ENCODE measurements at places on chromosomes 12 and 14.
A peak's percentile ranks its signal among the peaks of the same experiment; 100 is the strongest.

DNA sequence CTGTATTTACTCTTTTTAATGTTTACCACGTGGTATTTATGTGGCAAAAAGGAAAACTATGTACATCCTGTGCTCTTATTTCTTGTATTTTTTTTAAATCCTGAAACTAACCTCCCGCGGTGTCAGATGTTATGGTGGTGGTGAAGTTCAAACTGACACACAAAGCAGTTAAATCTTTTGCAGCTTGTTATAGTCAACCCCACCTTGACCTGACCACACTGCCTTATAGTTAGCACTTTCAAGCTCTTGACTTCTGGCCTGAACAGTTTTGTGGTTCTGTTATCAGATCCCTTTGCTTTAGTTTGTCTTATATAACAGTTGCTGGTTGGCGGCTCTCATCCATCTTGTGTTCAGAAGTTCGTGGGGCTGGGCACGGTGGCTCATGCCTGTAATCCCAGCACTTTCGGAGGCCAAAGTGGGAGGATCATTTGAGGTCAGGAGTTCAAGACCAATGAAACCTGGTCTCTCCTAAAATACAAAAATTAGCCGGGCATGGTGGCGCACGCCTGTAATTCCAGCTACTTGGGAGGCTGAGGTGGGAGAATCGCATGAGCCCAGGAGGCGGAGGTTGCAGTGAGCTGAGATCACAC lies 2.1 kb downstream of the UNG start:
- DNase-seq, result no peak

DNA sequence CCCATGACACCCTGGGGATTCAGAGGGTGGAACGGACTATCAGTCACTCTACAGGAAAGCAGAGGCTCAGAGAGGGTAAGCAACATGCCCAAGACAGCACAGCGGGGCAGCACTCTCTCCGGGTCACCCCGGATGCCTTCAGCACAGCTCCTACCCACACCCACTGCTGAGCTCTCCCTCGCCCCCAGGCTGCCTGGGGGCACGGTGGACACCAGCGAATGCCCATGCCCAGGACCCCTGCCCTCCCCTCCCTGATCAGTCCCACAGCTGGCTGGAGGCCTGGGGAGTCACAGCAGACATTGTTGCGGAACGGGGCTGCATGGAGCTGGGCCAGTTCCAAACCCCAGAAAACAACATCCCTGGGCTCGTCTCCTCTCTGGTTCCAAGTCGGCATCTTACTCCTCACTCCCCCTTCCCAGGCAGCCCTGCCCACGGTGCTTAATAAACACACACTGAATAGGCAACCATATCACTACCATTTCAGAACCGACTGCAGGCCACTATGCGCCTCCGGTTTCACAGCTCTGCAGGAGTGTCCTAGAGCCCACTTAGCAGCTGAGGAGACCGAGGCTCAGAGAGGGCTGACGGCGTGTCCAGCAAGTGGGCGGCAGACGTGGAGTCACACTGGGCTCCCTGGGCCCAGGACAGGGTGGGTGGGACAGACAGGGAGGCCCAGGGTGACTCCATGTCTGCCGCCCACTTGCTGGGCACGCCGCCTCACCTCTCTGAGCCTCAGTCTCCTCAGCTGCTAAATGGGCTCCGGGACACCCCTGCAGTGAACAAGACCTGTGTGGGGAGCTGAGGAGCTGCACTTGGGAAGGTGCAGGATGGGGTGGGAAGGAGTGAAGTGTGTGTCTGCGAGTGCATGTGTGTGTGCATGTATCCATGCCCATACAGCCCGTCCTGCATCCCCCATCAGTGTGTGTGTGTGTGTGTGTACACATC lies 27.0 kb downstream of the CCDC85C start:
- no peak for DNase-seq

DNA sequence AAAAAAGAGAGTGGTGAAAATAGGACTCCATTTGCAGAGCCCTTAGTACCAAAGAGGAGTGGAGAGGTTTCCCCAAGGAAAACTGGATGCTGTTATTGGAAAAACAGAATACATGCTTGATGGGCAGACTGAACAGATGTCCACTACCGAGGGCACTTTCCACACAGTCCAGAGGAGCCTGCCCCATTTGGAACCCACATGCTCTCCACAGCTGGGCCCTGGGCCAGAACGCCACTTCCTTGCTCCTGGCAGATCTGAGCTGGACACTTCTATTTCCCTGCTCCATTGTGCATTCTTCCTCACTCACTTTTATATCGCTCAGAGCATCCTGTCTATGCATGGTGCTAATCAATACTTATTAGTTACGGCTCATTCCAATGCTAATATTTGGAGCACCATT lies 249.9 kb downstream of the SLC15A4 start:
- DNase-seq, result no peak

DNA sequence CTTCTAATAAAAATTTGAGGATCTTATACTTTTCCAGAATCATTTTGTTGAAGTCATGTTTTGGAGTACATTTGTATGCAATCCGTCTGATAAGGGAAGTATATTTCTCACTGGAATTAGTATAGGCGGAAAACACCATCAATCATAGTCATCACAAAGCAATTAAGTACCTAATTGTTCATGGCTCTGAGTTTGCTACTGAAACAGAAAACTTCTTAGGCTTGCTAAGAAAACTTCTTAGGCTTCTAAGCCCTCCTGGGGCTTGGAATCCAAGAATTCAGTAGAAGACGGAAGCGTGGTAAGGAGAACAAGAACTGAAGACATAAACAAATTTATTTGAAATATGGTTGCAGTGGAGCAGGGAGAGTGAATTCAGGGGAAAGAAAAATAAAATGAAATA lies 636.3 kb downstream of the DIO2 start:
- no peak for DNase-seq

DNA sequence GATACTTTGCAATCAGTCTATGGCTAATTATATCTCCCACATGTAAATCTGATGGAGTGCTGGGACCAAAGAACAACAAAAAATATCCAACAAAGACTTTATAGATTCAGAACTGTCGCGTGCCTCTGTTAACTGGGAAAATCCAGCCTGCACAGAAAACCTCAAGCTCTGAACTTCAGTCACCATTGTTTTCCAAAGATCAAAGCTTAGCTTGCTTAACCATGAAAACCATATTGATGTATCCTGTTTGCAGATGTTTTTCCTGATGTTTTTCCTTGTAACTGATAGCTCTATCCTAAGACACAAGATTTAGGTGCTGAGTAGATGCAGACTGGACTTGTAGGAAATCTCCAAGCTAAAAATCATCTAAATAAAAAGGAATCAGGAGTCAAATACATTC lies 163.7 kb downstream of the GXYLT1 start:
- no peak for DNase-seq

DNA sequence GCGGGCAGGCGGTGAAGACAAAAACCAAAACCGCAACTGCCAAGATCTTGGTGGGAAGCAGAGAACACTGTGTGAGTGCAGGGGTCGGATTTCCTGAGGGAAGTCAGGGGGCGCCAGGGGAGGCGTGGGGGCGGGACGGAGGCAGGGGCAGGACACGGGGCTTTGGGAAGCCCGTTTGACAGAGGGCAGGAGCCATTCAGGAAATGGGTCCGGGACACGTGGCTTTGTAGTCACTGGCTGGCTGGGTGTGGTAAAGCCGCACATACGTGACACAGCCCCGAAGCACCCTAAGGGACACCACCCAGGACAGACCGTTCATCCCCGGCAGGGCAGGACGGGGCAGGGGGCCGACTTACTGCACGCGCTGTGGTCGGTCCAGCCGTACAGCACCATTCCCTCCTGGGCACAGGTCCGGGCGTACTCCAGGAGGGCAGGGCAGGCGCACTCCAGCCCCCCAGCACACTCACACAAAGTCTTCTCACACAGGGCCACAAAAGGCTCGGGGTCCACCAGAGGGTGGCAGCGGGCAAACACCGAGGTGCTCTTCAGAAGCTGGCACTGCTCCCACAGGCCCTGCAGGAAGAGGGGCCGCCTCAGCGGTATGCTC lies 49.4 kb downstream of the VWF start:
- DNase-seq, result no peak

DNA sequence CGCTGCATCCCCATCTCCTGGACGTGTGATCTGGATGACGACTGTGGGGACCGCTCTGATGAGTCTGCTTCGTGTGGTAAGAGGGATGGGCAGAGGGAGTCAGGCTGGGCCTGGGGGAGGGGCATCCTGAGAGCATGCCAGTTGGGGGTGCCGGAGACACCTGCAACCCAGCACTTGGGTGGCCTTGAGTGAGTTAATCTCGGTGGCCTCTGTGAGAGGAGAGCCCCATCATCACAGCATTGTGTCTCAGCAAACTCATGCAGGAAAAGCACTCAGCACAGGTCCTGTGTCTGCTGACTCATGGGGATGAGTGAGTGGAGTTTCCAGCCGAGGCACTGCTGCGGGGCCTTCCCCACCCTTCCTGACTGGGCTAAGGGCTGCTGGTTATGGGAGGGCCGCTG lies 19.6 kb upstream of the LRP1-AS start:
- DNase-seq, result no peak

GRCh38 chr14:93706360-93706955 lies 81.8 kb downstream of the PRIMA1 start:
- DNase-seq, result no peak

DNA sequence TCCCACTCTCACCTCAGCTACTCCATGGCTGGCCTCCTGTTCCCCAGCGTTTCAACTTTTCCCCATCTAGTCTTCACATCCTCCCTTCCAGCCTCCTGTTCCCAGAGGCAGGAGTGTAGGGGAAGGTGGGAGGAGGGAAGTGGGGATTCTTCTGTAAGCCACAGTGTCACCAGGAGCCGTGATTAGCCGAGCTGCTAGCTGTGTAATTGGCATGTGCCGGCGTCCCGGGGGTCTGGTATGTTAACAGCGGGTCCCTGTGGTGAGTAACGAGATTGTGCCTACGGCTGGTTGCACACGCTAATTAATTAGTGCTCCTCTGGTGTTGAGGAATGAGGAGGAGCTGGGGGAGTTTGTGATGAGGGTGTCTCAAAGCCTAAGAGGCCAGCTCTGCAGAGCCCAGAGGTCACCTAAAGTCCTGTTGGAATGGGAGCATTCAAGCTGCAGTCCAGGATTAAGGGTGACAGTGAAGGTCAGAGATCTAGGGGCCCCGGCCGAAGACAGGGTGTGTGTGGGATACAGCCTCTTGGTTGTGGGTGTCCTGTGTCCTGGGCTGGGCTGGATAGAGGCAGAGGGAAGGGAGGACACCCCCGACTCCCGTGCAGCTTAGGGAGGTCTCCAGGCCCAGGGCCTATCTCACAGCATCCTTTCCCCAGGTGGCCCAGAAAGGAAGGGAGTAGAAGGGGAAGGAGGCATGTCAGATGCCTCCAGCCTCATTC lies 10.0 kb upstream of the CALCOCO1 start:
- no peak for DNase-seq

DNA sequence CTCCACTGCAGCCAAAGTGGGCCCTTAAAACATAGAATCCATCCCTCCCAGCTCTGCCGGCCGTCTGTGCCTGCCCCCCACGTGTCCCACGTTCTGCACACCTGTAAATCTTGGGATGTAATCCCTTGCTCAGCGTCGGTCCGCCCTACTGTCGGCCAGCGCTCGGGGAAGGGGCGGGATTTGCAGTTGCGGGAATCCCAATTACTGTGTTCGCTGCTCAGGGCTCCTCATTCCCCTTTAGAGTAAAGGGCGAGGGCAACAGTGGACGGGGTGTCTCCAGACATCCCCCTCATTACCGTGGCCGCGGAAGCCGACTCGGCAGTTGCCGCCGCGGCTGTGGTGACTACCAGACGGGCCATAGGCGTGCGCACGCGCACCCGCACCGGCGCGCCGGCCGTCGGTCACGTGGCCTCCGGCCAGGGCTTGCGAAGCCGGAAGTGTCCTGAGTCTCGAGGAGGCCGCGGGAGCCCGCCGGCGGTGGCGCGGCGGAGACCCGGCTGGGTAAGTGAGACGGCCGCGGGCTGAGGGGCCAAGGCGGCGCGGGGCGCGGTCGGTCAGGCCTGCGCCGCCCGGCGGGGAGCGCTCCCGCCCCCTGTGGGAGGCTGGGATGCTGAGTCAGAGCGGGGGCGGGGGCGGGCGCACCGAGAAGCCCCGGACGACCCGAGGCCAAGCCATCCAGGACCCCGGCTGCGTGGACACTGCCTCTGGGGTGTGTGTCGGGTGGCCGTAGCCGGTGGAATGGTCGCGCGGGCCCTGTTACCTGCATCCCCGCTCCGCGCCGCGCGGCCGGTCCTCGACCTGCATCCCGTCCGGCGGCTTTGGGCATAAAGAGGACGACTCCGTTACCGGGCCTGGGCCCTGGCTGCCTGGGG lies at the start of gene TBK1:
Gene TBK1, plus strand, starts transcription at position 434 of the 872 bp plus-strand sequence. CDS start 3,751 bp downstream, outside the sequence.
- DNase-seq, result peak; percentile 38

DNA sequence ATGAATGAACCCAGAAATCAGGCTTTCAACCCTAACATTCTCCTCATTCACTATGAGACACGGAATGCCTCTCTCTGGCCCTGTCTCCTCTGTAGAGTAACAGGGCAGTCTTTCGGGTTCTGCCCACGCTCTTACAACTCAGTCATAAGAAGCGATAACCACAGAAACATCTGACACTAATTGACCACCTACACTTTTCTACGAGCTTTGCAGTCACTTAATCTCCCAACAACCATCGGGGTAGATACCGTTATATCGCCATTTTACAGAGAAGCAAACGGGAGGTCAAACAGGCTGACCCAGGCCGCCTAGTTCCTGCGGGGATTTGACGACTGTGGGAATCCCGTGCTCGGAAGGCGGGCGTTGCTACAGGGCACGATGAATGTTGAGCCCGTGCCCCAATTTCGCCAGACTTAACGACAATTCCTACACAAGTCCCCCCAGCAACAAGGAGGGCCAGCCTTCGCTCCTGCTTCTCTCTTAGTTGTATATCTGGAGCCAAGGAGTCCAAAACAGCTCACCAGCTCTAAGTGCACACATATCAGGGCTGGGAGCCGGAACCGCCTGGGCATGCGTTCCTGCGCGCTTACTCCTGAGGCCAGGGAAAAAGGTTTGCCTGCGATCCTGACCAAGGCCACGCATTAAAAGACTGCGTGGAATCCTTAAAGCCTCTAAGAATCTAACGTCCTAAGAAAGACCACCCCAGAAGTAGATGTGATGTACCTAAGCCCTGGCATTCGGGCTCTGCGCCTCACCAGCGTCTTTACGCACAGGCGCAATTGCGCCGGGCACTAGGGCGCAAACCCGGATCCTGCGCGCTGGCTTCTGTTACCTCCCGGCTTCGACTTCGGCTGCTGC lies 38.7 kb upstream of the TBX5 start:
- DNase-seq, result no peak

DNA sequence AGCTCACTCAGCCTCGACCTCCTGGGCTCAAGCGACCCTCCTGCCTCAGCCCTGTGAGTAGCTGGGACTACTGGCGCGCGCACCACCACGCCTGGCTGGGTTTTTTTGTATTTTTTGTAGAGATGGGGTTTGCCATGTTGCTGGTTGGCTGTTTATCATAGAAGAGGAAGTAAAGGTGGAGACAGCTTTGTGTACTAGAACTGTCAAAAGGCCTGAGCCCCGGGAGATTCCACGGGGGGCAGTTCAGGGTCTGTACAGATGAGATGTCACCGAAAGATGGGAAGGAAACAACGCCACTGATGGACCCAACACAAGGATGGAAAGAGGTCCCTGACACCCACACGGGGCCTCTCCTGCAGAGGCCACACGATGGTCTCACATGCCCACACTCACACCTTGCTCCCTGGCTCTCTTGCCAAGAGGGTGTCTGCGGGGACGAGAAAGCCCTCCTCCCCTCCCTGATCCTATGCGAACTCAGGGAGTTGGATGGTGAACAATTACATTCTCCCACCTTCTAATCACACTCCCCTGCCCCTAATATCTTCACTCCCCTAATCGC lies 66.6 kb downstream of the KDM2B start:
- no peak for DNase-seq

- DNase-seq, result no peak
These were observed 107.3 kb downstream of the ZFP36L1 start for GRCh38 chr14:68685419-68686204.

Measured in fibroblast of skin of left quadriceps (primary cell).